ENCODE measurements at places on chromosomes 7 and 10.
A peak's percentile ranks its signal among the peaks of the same experiment; 100 is the strongest.

DNA sequence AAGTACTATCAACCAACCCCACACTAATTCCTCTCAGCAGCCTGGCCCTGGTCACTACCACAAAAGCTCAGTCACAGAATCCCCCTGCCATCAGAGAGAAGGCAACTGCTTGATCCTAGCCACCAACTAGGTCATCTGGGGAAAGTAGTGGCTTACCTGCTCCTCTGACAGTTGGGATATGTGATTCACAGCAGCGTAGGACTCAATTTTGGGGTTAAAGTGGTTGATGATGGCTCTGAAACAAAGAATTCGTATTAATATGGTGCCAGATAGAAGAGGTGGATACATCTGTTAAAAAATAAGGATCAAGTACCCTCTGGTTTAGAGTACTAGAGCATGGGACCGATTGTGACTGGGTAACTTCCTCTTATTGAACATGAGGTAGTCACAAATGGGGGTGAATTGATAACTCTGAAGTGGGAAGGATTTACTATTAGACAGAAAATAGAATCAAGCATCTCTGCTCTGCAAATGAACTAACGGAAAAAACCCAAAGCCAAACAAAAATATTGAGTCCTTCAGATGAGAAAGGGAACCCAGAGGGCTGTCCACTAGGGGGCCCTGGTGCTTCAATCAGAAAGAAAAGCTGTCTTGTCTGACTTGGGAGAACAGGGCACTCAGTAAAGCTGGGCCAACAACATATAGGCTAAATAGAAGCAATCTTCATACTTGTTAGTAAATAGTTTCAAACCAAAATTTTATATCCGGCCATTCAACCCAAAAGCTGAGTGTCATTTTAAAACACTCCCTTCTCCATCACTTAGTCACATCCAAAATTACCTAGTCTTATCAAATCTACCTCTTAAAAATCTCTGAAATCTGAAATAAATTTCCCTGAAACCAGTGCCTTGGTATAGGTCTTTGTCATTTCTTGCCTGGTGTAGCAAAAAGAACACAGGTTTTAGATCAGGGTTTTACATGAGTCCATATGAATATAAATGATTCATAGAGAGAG, 45.9 kb upstream of the KCNIP2 start:
- peak; percentile 64 for DNase-seq

DNA sequence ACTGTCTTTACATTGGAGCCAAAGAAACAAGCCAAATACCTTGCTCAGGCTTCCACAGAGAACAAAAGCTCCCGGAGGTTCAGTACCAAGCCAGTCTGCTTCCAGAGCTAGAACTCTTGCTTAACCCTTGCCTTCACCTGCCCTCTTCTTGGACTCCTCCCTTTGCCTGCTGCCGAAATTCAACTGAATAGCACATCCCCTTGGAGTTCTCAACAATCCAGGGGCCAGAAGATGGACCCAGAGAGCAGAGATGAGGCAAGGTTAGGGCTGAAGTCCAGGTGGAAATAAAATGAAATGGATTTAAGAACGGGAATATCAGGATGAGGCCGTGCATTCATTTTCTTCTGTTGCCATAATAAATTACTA, 876 bp upstream of the PIK3AP1 start:
- no peak for DNase-seq

DNA sequence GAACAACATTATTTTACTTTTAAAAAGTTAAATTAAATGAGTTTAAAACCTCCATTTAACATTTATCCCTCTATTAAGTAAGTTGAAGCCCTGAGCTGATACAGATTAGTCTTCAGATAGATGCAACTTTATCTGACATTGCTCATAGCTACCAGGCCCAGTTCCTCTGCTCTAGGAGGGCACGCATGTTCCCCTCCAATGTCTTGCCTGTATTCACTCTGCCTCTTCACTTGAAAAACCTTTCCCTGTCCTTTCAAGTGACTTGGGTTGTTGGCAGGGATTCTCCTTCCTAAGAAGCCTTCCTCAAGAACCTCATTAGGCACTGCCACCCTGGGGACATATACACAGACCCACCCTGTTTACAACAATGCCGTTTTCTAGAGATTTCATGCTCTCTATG, 270.4 kb downstream of the RELN start:
- DNase-seq, result no peak

GRCh38 chr7:143975617-143976016, 21.0 kb downstream of the OR2F1 start:
- no peak for DNase-seq

GRCh38 chr10:65430979-65431378, 1494.9 kb upstream of the LRRTM3 start:
- no peak for DNase-seq

DNA sequence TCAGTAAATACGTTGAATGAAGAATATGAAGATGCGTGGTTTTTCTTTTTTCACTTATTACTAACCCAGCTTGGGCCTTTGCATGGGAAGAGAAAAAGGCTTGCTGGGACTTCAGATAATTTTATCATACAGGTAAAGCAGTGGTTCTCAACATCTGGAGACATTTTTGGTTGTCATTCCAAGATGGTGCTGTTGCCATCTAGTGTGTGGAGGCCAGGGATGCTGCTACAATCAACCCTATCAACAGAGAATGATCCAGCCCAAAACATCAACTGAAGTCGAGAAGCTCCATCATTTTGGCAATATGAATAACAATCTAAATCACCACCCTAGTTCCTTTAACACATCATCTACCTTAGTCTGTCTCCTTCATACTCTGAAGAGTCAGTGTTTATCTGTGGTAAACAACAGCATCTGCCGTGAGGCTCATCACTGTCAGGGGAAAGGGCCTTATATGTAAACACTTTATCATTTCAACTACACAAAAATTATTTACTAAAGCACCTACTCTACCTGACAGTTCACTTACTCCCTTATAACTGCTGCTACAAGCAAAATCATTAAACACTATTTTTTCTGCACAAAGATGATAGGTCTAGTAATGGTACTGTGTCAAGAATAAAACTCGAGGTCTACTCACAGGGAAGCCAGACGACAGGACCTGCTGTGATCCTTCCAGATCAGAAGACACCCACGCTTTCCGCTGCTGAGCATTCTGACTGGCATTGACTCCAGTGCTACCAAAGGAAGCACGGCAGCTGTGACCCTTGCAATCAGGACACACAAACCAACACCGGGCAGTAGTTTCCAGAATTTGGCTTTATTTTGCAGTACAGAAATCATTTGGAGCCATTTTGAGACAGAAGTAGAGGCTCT, 48.6 kb downstream of the GDI2 start:
- DNase-seq, result no peak

- no peak for DNase-seq
Observed at GRCh38 chr7:70481570-70482123, 650.3 kb upstream of the GALNT17 start.
